ENCODE measurements at places on chromosomes 7 and 10. TPM values are rescaled to one million over a fixed set of nuclear protein-coding genes. Genes with fewer than 3 reads are reported as not detected.

The CPVL gene
- total RNA-seq: not detected

The FKBP6 gene
- not detected for total RNA-seq

The EGR2 gene
- 52.1 TPM for total RNA-seq

The NPC1L1 gene
- not detected for total RNA-seq

The OR2A12 gene
- not detected for total RNA-seq

The GIMAP5 gene
- total RNA-seq: 47.1 TPM

The BHLHA15 gene
- 2.0 TPM for total RNA-seq

The CPA2 gene
- 0.16 TPM for total RNA-seq

The TOMM7 gene
- 257 TPM for total RNA-seq

The CDHR1 gene
- 0.91 TPM for total RNA-seq

The OR2A2 gene
- not detected for total RNA-seq

The SPDYE2 gene
- total RNA-seq: not detected

The ANXA7 gene
- 120 TPM for total RNA-seq

The CDH23 gene
- total RNA-seq: 1.4 TPM

The PGAM2 gene
- 0.34 TPM for total RNA-seq

The NOS3 gene
- 5.8 TPM for total RNA-seq

The ITIH5 gene
- not detected for total RNA-seq

The TMEM178B gene
- 0.21 TPM for total RNA-seq

The TAS2R3 gene
- 0.60 TPM for total RNA-seq

The NHLRC2 gene
- total RNA-seq: 26.7 TPM

The RPEL1 gene
- not detected for total RNA-seq

The SKIDA1 gene
- total RNA-seq: not detected

The ATG9B gene
- 12.3 TPM for total RNA-seq

All from activated naive CD8-positive, alpha-beta T cell treated with anti-CD3 and anti-CD28 coated beads for 36 hours (primary cell).